ENCODE measurements at places on chromosomes 6 and 20.

DNA sequence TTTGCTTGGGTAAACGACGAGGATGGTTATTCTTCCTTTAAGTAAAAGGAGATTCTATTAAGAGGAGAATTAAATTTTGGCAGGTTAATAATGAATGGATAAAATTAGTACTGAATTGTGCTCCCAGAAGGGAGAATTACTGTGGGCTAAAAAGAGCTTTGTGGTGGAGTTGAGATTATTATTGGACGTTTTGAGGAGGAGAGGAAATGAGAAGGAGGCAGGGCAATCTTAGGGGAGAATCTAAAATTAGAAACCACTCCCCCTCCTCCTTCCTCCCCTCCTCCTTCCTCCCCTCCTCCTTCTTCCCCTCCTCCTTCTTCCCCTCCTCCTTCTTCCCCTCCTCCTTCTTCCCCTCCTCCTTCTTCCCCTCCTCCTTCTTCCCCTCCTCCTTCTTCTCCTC, 331.8 kb downstream of the PRL start:
- no peak for DNase-seq

DNA sequence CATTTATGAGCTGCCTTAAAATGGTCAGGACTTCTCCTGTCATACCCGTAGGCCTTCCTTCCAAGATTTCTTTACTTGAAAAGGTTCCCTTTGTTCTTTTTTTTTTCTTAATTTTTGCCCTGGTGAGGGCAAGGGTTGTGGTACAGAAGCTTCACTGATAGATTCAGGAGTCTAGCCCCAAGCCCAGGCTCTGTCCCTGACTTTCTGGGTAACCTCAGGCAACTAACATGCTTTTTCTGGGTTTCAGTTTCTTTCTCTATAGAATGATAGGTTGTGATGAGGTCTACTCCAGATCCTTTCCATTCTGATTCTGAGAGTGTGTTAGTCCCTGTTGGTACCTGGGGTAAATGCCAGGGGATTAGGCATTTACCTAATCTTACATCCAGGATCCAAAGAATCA, 21.2 kb downstream of the SNPH start:
- DNase-seq, result no peak

- no peak for DNase-seq
These were observed 61.7 kb upstream of the EYA4 start for GRCh38 chr6:133179481-133179880.

- no peak for DNase-seq
These were observed at the start of gene ECT2L for GRCh38 chr6:138795809-138796603. ECT2L (plus strand) TSS chr6:138796087; CDS start chr6:138813275, 17,188 bp downstream.

DNA sequence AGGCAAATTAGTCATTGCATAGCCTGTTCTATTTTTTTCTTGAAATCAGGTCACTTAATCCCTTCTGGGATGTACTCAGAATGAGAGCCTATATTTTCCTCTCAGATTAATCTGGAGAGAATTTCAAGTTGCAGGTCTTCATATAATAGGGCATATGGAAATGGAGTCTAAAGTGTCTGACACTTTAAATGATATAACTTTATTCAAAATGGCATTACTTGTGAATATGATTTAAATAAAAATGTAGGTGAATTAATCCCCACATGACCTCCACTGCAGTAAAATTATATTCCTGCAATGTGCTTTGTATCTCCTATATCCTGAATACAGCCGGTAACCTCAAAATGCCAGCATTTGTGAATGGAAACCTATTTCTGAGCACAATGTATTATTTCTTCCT, 172.5 kb upstream of the BTBD3 start:
- DNase-seq, result no peak

- DNase-seq, result no peak
These were observed 171.6 kb downstream of the ADGB start for GRCh38 chr6:146770275-146770964.

DNA sequence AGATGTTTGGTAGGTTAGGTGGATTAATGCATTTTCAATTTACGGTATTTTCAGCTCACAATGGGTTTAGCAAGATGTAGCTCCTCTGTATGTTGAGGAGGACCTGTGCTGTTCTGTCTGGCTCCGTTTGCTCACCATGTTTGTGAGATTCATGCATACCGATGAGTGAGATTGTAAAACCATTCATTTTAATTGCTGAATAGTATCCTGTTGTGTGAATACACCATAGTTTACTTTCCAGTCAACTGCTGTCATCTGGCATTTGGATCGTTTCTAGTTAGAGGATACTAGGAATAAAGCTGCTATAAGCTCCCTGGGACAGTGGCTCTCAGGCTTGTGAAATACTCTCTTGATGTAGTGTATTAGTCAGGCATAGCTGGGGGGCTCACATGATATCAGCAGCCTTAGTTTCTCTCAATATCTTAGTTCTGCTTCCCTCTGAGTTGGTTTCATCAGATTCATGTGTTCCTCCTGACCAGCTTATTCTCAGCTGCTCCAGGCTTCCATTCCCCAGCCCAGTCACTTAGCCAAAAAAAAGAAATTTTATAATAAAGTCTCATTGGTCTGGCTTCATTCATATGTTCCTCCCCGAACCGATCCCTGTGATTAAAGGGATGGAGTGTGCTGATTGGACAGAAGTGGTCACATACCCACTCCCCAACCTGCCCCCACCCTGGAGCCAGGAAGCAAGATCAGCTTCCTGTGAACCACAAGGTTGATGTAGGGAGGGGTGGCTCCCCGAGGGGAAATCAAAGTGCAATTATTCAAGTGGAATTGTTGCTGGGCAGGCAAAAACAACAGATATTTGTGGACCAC, 10.9 kb upstream of the B4GALT5 start:
- DNase-seq, result no peak

DNA sequence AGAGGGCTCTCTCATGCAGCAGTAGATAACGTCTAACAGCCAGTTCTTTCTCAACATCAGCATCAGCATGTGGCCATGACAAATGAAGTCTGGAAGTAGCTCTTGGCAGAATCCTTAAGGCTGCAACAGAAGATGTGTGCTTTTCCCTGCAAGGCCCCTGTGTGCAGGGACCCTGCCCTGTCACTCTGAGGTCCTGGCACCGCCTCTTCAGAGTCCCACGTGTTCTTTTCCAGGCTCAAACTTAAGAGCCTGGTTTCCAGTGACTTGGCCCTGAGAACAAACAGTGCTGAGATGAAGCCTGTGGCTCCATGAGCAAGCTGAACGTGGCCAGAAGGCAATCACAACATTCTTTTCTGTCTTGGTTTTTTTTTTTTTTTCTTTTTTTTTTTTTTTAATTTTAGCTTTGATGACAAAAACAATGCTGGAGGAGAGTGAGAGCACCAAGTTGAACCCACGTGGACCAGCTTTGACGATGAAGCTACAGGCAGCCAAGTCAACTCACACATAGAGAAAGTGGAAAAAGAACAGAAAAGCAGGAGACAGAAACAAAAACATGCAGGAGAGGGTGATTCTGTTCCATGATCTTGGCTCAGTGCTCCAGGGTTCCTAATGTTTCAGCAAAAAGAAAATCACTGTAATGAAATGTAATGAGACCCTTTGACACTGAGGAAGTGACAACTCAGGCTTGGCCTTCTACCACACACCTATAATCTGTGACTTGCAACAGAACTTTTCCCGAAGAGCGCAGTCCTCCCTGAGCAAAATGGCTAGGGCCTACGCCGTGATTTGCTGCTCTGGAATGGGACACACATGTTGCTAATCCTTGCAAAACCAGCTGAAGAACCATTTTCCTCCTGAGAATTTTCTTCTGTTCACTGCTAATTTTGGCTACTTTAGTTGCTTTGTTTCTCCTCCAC, 86.1 kb downstream of the FOXC1 start:
- DNase-seq, result no peak
